ENCODE measurements at places on chromosomes 4 and X.

DNA sequence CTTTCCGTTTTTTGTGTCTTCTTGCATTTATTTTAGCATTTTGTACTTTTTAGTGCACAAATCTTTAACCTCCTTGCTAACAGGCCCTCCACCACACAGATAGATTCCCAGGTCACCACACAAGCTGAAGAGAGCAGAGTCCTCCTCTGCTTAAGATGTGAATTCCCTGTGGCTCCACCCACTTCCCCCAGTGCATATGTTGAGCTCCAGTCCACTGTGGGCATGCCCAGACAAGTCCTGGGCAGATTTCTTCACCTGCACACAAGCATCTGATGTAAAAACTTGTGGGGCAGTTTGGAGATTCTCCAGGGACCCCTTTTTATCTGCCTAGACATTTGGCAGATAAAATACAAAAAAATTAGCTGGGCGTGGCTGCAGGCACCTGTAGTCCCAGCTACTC is 19.8 kb upstream of the PASD1 start:
- DNase-seq: no peak

DNA sequence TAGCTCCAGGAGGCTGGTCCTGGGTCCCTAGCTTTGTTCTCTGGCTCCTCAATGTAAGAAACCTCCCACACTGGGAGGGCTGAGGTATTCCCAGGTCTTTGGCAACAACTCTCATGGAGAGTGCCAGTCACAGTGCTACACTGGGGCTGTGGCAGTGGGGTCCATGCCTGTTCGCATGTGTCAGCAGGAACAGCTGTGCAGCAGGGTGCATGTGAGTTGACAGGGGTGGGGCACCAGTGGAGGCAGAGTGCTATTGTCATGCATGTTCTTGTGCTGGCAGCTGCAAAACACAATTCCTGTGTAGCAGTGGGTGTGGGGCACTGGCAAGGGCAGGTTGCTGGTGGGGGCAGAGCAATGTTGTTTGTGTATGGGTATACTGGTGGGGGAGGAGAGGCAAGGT is 246.0 kb downstream of the CXXC4 start:
- DNase-seq: no peak

DNA sequence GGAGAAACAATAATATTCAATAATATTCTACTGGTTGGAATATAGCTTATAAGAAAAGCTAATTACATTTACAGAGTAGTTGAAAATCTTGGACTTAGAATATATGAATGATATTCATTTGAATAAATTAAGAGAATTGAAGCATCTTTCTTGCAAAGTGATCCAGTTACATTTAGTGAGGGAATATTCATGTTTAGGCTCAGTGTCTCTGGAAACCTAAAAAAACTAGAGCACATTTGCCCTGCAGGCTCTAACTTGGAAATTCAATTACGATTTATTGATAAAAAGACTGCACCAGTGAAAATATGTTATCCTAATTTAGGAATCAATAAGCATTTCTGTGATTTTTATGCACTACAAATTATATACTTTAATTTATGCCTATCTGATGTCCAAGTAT is 58.3 kb upstream of the RAP1GDS1 start:
- no peak for DNase-seq

DNA sequence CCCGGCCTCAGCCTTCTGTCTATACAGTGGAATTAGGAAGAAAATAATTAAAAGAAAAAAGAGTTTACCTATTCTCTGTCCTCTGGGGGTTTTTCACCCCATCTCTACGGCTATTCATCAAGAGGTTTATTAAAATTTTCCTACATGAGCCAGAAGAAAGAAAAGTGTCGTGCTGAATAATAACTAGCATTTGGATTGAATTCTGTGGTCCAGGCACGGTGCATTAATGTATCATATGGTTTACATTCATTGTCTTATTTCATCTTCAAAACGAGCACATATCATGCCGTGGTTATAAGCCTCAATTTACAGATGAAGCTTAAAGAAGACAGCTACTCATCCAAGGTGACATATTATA is 5.4 kb upstream of the NAA15 start:
- DNase-seq: no peak

DNA sequence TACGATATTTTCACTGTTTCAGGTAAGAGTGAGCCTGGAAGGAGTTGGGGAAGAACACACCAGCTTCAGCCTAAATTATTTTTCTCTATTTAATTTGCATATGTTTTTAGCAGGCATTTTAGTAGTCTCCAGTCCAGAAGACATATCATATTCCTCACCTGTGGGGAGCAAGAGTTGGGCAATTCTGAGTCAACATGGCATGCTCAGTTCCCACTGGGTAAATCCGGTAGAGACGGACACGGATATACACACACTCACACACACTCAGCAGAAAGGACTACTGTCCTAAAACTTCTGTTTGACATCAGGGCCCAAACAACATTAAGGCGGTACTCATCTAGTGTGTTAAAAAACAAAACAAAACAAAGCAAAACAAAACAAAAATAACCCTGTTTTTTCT is 4.9 kb upstream of the BEX4 start:
- no peak for DNase-seq

DNA sequence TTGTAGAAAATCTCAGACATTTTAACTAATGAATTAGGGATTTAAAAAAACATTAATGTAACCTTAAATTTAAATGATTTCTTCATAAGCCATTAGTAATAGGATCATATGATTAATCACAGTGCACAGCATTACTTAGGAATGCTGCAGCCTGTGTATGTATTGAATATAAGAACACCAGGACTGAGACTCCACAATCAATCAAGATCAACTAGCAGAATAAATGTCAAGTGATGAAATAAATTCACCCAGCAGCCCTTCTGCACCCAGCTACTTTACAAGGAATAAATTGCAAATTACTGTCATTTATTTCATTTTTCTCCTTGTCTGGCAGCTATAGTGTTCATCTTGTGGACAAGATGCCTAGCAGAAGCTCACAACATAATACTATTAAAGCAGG is 46.5 kb downstream of the NEIL3 start:
- DNase-seq: no peak

- no peak for DNase-seq
Observed at GRCh38 chrX:96713303-96713702, 28.7 kb downstream of the DIAPH2 start.

GRCh38 chrX:140713174-140713539 is 3.6 kb downstream of the LINC00632 start:
- DNase-seq: no peak

DNA sequence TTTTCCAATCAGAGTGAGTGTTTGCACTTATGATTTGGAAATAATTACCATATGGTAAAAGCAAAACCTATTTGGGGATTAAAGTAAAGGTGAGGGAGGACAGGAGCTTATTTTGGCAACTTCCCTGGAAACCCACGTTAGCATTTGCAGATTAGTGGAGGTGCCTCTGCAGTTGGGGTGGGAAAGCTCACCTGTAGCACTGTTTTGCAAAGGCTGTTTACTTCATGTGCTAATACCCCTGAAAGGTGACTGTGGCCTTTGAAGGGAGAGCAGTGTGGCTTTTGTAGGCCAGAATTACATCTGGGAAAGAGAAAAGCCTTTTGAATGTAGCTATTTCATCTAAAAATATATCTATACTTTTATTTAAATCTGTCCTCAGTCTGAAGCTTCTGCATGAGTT is 9.4 kb downstream of the SUPT20HL1 start:
- DNase-seq: no peak

DNA sequence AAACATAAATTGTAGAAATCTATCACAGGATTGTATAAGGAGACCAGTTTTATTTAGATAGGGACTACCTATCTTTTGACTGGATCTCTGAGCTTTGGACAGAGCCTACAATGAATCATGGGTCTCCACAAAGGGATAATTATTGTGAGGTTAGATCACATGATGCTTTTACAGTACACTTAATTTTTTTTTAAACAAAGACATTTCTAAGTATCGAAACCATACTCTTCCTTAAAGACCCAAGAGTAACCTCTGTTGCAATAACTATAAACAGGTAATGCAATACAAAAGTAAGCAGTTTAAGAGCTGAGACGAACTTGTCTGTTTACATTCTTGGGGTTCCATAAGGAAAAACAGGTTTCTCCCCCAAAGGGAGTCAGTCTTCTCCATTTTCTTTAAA is 64.3 kb upstream of the GABRE start:
- no peak for DNase-seq

- no peak for DNase-seq
Observed at GRCh38 chr4:51901363-51901762, 58.4 kb downstream of the DCUN1D4 start.

GRCh38 chrX:108064613-108065012 is 19.7 kb downstream of the VSIG1 start:
- no peak for DNase-seq

GRCh38 chr4:102139932-102140331 is 205.3 kb downstream of the SLC39A8 start:
- no peak for DNase-seq

DNA sequence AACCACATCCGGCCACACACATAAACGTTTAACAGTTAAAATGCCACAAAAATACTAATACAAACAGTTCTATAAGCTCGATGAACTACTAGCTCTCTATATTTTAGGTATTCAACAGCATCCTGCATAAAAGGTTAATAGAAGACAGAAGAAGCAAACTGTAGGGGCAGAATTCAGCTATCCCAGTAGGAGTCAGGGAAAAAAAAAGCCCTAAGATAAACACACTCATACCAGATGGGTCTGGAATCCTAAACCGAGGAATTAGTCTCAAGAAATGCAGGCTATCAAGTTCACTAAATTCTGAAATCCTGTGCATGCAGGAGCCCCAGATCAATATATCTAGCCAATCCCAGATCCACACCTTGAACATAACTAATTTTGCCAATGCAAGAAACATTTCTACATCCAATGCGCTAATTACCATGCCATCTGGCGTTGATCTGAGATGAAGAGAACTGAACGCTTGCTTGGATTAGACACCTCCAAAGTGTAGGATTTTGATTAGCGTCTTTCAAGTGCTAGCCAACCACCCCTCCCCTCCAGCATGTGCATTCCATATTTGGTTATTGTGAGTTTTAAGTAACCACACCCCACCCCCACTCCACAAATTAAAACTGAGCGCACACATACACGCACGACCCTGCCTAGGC is 512.2 kb upstream of the INTU start:
- no peak for DNase-seq

DNA sequence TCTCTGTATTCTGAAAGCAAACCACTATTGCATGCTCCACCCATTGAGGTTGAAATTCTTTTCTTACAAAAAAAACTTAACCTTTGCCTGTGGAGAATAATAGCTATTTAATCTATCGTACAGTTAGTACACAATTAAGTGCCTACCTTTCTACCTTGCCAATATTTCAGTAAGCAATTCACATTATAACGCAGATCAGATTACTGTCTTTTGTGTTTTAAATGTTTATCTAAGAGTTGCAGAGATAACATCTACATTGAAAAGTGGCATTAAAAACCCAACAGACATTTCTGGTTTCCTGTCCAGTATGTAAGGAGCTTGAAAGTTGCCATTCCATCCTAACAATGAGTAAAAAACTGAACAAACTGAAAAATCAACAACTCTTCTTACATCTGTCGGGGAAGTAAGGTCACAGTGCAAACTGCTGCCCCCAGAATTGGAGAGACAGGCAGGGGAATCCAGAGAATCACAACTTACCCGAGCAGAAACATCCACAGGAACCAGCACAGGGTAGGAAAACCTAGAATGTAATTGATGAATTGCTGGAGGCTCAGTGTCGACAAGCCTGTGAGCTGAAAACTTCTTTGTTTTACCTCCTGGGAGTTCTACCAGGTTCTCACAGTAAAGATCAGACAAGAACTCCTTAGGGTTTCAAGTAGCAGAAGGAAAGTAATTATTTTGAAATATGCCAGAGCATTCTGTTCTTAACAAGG is 27.3 kb upstream of the ACSL4 start:
- no peak for DNase-seq

GRCh38 chr4:38411092-38411491 is 252.9 kb upstream of the KLF3 start:
- DNase-seq: no peak

- no peak for DNase-seq
Observed at GRCh38 chr4:79695848-79696247, 287.8 kb upstream of the GK2 start.

- DNase-seq: peak; percentile 81
Observed at GRCh38 chr4:10063544-10064300, 42.4 kb upstream of the SLC2A9 start.

DNA sequence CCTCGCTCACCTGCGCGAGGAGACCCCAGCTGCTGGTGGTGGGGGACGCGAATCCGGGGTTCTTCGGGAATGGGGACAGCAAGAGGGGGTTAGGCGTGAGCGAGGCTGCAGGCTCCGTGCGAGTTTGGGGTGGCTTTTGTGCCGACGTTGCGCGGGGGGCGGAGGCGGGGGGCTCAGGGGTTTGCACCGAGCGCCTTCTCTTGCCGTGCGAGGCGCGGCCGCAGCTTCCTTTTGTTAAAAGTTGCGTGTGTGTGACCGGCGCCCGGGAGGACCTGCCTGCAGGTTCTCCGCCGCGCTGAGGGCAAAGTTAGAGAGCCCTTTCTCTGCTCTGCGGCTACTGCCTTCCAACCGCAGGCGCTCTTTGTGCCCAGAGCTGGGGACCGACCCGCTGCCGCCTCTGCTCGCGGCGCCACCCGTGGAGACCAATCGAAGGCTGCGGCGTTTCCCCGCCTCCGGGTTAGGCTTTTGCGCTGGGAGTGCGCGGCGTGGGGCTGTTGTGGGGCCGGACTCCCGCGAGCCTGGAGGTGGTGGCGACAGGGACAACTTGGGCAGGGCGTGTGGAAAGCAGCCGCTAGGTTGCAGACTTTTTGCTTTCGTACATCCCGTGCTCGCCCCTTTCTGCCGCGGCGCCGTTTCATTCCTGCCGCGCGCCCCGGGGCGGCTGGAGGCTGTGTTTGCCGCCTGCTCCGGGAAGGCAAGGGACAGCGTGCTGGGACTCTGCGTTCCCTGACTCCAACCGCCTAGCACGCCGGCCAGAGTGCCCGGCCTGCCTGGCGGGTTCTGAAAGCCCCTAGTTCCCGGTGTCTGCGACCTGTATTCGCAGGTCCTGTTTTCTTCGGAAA is 716 bp downstream of the KIT start:
- DNase-seq: peak; percentile 68

- DNase-seq: no peak
Observed at GRCh38 chr4:158282252-158282651, 72.0 kb downstream of the TMEM144 start.

GRCh38 chr4:20805716-20806115 is 105.5 kb downstream of the PACRGL start:
- no peak for DNase-seq

DNA sequence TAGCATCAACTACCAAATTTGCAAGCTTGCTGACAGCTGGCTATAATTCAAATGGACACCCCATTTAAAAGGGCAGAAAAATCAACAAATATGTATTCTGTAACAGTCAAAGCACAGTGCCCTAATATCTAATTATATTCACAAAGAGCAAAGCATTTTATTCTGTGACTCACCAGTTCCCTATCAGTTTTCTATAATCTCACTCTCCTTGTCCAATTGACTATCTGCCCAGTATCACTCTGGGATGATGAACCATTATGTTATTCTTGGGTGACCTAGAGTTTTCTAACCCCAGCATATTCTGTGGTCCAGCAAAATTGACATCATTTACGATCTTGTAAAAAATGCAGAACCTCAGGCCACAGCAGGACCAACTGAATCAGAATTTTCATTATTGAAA is 82.0 kb upstream of the FREM3 start:
- DNase-seq: no peak

GRCh38 chrX:16222151-16222550 is 54.9 kb downstream of the MAGEB17 start:
- no peak for DNase-seq

Measured in suppressor macrophage (primary cell).